Kasumi-1 (cell line): ENCODE measurements at places on chromosomes 4 and X.
A peak's percentile ranks its signal among the peaks of the same experiment; 100 is the strongest.

DNA sequence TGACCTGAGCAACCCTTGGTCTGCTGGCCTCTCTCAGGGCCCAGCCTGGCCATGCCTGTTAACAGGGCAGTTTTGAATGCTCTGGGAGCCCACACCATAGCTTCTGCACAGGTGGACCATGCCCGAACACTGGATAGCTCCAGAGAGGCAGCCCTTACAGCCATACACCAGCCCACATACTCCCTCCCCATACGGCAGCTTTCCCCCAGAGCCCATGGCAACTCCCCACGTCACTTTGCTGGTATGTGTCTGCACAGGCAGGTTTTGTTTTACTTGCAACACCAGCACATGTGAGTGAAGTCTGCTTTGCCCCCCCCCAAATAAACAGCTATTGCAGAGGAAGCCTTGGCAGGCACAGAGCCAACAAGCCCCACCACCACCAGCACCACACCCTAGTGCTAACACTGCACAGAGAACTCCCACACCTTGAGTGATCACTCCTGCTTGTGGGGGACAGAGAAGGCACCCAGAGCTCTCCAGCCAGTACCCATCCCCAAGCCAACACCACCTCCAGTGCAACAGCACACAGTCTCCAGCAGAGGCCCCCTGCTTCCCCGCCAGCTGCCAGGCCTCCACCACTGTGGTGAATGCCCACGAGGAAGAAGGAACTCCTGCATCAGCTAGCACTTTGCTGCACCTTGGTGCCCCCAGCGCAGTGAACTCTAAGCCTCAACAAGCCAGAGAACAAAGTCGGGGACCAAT, 87.3 kb downstream of the STPG2 start:
- no peak for DNase-seq

DNA sequence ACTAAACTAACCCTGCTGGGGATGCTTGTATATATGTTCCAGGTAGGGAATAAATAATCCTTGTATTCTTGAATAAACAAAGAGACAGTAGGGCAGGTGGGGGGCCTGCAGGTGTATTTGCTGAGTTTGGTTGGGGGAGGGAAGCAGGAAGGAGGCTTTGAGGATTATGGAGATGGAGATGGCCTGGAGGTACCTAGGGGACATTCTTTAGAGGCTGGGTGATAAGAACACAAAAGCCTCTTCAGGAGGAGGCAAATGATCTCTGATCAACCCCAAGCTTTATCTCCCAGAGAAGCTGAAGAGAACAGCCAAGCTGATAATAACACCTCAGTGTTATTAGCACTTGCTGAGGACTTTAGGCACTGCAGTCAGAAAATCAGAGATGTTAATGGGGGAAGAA, 187.7 kb downstream of the MGST2 start:
- DNase-seq: no peak

DNA sequence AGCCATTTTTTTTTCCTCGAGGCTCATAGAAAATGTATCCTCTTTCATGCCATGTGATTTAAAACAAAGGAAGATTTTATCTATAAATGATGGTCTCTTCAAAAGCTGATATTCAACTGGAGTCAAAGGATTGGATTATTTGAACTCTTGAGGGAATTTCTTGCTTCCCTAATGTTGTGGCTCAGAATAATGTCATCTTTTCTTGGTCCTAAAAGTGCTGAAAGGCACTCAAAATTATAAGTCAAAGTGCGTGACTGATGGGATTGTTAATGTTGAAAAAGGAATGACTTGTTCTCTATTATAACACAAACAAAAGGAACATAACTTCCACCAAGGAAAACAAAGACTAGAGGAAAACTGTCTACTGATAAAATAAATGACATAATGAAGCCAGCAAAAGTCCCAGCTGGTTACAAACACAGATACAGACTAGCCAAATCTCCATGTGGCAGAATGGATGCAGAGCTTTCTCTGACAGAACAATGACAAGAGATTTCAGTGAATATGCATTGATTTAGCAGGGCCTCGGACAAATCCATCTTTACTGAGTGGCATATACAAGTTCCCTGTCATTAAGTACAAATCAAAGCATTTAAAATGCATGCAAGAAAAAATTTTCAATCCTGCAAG, 552.6 kb downstream of the GBA3 start:
- no peak for DNase-seq

DNA sequence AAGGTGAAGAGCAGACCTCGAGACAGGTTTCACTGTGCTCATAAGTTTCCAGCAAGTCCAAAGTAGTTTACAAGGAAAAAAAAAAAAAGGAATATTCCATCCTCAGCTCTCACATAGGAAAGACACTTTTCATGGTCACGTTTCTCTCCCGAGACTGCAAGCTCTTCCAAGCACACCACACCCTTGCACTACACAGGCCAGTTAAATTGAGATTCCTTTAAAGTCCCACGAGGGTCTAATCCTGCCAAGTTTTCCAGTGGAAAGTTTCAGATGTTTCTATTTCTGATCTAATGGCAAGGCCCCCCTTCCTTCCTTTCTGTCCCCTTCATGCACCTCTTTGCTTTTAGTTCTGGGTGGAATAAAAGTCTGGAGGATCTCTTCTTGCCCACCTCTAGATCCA, 67.9 kb upstream of the PCDH19 start:
- DNase-seq: no peak

- DNase-seq: no peak
Observed at GRCh38 chr4:7852568-7853185, 87.0 kb downstream of the AFAP1 start.

- no peak for DNase-seq
Observed at GRCh38 chrX:68462197-68462596, 28.9 kb upstream of the OPHN1 start.

DNA sequence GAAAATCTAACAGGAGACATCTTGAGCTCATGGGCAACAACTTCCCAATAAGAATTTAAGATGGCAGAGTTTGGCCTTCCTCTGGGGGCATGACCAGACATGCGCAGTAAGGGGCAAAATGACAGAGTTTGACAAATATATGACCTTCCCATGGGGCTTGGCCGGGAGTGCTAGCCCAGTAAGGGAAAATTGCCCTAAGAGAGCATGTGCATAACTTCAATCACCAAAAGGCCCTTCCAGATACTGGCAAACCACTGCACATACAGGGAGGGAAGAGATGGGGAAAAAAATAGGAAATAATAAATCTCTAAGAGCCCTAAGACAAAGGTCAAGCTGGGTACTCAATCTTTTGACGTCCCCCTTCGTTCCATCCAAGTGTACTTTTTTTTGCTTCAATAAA, 13.4 kb downstream of the TIFA start:
- DNase-seq: no peak

GRCh38 chrX:114611018-114611619, 27.2 kb downstream of the HTR2C start:
- peak; percentile 34 for DNase-seq

DNA sequence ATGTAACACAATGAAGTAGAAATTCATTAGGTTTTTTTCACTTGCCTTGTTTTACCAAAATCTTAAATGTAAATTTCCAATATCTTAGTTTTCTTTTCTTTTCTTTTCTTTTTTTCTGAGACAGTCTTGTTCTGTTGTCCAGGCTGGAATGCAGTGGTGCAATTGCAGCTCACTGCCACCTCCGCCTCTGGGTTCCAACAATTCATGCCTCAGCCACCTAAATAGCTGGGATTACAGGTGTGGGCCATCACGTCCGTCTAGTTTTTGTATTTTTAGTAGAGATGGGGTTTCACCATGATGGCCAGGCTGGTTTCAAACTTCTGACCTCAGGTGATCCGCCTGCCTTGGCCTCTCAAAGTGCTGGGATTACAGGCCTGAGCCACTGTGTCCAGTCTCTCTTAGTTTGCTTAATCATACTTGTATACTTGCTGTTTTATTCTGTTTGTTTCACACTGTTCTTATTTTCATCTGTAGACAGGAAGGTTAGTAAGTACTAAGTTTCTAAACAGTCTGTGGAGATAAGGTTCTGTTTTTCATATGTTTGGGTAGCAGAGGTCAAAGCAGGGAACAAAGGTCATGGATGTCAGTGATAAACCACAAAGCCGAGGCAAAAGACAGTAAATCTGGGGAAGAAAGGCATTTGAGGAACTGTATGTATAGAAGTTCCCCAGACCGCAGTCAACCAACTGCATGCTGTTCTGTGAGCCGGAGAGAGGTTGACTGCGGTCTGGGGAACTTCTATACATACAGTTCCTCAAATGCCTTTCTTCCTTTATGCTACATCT, 129.1 kb downstream of the CBR4 start:
- DNase-seq: peak; percentile 96

DNA sequence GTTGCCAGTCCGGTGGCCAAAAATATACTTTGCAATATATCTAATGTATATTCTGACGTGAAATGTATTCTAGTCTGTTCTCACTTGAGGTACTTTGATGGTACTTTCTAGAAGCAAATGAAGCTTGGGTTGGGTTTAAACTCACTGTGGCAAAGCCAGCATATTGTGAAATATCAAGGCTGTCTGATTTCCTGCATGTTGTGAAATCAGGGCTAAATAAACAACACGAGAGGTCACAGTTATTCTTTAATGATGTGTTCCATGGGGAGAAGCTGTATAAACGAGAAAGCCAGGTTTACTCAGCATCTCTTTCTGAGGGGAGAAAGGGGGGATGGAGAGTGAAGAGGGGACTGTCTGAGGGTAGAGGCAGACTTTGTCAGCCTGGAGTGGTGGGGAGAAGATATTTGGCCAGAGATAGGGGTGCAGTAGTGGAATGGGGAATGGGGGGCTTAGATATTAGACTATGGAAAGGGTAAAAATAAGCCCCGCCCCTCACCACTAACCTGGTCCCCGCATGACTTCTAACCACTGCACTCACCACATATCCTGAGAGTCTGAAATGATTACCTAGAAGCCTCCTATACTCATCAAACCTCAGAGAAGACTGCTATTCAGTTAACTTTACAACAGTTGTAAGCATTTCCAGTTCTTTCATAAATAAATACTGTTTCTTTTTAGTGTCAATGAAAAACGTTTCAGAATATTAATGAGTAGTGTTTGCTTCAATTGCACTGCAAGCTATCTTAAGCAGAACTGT, 5.9 kb upstream of the SCARB2 start:
- DNase-seq: no peak

- DNase-seq: no peak
Observed at GRCh38 chr4:10656988-10657387, 27.6 kb downstream of the CLNK start.

DNA sequence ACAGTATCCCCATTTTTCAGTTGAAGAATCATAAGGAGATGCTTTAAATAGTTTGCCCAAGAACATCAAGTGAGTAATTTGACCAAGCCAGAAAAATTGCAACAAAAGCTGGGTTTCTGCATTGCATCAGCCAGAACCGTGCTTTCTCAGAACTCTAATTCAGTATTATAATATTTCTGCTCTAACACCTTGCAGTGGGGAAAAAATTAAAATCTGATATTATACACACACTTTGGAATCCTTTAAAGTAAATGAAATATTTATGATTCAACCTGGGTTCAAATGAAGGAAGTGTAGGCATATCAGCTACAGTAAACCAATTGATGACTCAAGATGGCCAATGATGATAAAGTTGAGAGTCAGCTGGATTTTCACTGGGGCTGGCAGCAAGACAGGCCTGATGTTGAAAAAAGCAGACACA, 387.6 kb upstream of the ZFP42 start:
- no peak for DNase-seq

- DNase-seq: no peak
Observed at GRCh38 chr4:55941881-55942396, 6.8 kb upstream of the CEP135 start.

DNA sequence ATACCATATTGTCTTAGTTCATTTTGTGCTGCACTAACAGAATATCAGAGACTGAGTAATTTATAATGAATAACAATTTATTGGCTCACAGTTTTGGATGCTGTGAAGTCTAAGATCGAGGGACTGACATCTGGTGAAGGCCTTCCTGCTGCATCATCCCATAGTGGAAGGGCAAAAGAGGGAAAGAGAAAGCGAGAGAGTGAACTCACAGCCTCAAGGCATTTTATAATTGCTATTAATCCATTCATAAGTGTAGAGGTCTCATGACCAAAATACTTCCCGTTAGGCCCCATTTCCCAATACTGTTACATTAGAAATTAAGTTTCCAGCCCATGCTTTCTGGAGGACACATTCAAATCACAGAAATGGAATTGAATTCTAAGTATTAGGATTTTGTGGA, 554.4 kb downstream of the TRAM1L1 start:
- DNase-seq: no peak

DNA sequence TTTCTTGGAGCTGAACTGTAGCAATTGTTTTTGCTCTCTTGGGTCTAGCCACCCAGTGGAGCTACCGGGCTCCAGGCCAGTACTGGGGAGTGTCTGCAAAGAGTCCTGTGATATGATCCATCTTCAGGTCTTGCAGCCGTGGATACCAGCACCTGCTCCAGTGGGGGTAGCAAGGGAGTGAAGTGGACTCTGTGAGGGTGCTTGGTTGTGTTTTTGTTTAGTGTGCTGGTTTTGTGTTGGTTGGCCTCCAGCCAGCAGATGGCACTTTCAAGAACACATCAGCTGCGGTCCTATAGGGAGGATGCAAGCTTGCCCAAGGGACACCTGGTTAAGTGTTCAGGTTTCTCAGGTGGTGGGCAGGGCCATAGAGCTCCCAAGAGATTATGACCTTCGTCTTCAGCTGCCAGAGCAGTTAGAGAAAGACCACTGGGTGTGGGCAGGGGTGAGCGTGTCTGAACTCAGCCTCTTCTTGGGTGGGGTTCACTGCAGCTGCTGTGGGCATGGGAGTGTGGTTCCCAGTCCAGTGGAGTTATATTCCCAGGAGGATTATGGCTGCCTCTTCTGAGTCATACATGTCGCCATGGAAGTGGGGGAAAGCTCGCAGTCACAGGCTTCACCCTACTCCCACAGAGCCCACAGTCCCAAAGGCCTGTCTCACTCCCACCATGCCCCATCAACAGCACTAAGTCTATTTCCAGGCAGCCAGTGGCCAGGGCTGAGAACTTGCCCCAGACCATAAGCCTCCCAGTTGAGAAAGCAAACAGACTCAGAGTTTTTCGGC, 811.6 kb downstream of the GLUD2 start:
- no peak for DNase-seq

GRCh38 chr4:27484216-27484615, 623.6 kb downstream of the STIM2 start:
- DNase-seq: peak; percentile 51
